ENCODE measurements at places on chromosomes 3 and 15.

- no peak for DNase-seq
Observed at GRCh38 chr3:118973050-118973449, 61.6 kb downstream of the IGSF11 start.

DNA sequence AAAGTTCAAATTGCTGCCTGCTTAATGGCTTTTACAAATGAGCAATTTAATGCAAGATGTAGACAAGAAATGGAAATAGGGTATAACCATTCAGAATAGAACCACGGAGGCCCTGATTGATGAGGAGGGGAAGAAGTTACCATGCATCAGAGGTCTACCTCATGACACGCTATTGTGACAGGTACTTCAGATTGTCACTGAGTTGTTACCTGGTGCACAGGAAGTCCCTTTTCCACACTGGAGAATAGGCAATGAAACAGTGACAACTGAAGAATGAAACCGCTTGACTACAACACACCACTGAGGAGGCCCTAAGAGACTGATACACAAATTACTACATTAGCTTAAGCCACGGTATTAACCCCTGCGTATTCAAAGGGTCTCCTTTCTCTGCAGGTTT is 251.2 kb downstream of the RYR3 start:
- DNase-seq, result no peak

DNA sequence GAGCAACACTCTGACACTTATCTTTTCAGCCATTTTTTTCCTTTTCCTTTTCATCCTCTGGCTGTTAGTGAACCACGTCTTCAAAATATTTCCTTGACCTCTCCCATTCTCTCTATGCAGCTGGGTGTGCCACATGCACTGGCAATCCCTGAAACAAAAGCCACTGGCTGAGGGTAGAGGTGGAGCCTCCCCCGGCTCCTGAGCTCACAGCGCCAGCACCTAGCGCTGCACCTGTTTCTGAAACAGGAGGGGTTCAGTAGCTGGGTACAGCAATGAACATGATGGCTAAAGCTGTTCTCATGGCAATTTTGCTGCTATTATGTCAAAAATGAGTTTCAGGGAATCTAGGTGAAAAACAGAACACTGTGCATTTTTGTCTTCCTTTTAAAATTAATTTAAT is 314.7 kb upstream of the ATP10A start:
- DNase-seq, result no peak

- no peak for DNase-seq
Observed at GRCh38 chr3:52522651-52523251, 10.9 kb downstream of the NT5DC2 start.

- DNase-seq, result no peak
Observed at GRCh38 chr3:816605-817004, 276.2 kb upstream of the CNTN6 start.

DNA sequence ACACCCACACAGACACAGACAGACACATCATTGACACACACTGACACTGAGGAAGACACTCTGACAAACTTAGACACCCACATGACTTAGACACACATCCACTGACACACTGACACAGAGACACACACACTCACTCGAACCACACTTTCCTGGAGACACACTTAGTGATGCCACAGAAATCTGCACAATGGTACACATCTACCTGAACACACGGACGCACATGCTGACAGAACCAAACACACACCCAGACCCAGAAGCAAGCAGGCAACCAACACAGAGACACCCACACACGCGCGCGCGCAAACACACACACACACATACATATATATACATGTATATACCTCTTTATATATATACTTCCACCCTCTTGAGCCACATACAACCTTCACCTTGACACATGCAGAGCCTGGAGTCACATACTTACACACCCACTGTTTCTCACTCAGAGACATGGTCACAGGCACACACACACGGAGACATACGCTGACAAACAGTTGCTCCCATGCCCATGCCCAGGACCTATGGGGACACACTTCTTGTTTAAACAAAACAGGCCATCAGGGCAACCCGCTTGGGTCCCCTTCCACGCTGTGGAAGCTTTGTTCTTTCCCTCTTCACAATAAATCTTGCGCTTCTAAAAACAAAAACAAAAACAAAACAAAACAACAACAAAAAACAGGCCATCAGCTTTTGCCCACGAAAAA is 913 bp upstream of the SCN5A start:
- no peak for DNase-seq

DNA sequence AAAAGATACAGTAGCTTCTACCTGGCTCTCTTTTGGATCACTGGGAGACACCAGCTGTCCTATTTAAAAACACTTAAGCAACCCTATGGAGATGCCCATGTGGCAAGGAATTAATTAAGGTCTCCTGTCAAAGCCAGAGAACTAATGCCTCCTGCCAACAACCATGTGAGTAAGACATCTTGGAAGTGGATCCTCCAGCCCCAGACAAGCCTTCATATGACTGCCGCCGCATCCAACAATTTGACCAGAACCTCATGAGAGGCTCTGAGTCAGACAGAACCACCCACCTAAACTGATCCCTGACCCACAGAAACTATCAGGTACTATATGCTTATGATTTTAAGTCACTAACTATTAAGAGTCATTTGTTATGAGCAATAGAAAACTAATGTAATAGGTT is 22.3 kb downstream of the IFT80 start:
- DNase-seq, result no peak

- no peak for DNase-seq
Observed at GRCh38 chr3:151931171-151931570, 57.7 kb downstream of the SUCNR1 start.

DNA sequence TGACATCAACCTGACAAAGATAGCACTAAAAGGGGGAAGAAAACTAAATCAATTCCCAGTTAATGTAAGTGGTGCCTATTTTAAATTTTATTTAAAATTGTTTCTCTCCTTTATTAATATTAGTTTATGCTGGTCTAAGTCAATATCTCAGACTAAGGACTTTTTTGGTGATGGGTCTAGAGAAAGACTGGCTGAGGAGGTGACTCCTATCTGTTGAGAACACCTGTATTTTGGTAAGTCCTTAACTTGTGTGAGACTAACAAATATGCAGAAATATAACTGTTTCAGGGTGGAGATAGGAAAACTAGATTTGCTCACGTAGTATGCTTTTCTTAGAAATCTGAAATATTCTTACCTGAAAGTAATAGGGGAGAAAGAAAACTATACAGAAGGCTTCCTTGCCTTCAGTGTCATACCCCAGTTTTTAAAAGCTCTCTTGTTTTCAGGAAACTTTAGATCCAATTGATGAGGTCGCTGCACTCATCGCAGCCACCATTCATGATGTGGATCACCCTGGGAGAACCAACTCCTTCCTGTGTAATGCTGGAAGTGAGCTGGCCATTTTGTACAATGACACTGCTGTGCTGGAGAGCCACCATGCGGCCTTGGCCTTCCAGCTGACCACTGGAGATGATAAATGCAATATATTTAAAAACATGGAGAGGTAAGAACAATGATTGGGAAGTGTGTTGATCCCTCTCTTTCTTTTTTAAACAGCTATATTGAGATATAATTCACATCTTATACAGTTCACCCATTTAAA is 138.9 kb downstream of the PDE8A start:
- no peak for DNase-seq

GRCh38 chr3:50150863-50151686 is 4.0 kb upstream of the SEMA3F start:
- DNase-seq, result no peak

- DNase-seq, result peak; percentile 66
Observed at GRCh38 chr15:75844629-75845335, 1.5 kb downstream of the UBE2Q2 start.

DNA sequence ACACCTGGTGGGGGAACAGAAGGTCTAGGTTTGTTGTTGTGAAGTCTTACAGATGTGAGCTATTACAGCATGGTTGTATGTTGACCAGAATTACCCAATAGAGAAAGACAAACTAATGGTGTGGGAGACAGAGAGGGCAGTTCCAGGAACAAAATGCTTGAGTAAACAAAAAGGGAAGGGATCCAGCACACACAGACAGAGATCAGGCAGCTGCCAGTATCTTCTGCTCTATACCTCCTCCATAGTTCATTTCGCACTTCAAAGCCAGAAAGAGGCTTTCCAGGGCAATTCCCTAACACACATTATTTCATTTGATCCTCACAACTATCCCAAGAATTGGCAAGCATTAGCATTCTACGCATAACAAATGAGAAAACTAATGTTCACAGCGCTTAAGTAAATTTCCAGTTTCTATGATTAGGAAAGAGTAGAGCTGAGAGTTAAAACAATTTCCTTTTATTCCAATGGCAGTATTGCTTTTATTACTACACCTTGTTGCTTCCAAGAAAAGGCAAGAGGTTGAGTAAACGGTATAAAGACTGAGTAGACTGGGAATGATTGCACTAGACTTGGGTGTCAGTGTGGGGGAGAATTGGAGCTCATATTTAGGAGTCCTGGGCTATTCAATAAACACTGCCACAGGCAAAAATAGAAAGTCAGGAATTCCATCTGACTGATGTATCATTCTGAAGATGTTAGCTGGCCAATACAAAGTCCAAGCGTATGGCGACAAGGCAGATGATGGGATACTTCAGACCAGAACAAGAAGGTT is 39.7 kb upstream of the ZNF280D start:
- DNase-seq, result no peak

GRCh38 chr3:108030960-108031359 is 59.9 kb downstream of the CD47 start:
- DNase-seq, result no peak

- no peak for DNase-seq
Observed at GRCh38 chr3:128584412-128585020, 66.1 kb downstream of the RPN1 start.

DNA sequence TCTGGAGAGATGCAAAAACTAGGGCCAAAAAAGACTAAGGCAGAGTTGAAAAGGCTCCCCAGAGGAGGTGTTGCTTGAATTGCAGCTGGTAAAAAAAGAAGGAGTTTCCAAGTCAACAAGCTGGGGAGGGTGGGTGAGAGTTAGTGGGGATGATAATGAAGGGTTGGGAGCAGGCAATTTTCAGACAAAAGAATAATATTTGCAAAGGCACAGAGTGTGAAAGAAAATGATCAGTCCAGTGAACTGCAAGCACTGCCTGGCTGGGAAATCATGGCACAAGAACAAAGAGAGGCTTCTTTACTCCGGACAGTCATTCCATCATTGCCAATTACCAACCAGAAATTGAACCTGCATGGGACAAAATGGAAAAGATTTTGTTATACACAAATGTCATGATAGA is 42.2 kb downstream of the C3orf85 start:
- no peak for DNase-seq

DNA sequence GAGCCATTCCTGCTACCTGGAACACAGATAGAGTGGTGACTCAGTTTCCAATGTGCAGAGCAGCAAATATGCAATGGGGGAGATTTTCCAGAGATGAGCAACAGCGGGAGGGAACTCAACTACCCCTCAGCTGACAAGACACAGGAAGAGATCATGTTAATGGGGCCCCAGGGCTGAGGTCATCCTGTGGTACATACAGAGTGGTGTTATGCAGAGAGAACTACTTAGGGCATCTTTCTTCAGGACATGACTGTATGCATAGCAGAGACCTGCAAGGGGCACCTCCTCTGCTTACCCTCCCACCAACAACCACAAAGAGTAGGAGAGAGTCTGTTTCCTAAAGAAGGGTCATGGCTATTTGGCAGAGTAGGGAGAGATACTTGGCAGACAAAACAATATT is 6.8 kb upstream of the TBC1D5 start:
- no peak for DNase-seq

DNA sequence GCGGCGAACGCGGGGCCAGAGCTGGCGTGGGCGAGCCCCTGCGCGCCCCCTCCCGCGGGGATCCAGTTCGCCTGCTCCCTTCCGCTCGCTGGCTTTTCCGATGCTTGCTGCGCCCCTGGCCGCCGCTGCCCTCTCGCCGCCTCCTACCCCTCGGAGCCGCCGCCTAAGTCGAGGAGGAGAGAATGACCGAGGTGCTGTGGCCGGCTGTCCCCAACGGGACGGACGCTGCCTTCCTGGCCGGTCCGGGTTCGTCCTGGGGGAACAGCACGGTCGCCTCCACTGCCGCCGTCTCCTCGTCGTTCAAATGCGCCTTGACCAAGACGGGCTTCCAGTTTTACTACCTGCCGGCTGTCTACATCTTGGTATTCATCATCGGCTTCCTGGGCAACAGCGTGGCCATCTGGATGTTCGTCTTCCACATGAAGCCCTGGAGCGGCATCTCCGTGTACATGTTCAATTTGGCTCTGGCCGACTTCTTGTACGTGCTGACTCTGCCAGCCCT is 721 bp downstream of the P2RY1 start:
- no peak for DNase-seq

Data from activated effector memory CD4-positive, alpha-beta T cell treated with anti-CD3 and anti-CD28 coated beads, Interleukin-2, amount 50 U/mL, for 16 hours (primary cell).